NCI-H748 treated with DMSO at 0.1 percent for 48 hours (cell line): ENCODE measurements at places on chromosomes 5 and 9.

DNA sequence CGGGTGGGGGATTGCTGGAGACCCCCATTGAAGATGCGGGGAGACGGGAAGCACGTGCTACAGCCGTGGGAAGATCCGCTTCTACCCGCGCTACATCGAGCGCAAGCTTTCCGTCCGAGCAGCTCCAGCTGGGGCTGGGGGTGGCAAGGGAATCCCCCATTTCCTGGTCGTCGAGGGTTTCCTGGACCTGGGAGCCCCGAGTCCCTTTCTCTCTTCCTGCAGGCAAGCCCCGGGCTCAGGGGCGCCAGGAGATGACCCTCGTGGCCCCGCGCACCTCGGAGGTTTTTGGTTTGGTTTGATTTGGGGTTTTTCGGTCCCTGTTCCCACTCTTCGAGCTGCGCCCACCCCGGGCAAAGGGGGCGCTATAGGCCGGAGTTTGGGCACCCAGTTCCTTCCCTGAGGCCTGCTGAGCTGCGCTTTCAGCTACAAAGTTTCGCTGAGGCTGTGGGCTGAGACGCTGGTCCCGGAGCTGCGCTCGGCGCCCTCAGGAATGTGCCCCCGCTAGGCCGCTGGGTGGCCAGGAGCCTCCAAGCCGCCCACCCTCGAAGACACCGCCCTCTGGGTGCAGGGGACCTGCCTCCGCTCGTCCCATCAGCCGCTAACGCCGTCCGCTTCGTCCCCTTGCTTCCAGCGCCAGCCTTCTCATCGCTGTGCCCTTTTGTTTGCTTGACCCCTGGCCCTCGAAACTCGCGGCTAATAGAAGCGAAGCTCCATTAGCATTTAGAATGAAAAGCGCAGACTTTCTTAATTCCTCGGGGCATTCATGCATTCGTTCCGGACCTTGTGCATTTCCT, 2.9 kb downstream of the NR4A3 start:
- DNase-seq = peak; percentile 14

- DNase-seq = no peak
Observed at GRCh38 chr9:113409481-113409880, 994 bp downstream of the POLE3 start.

GRCh38 chr5:178120607-178121357, 7.5 kb downstream of the N4BP3 start:
- no peak for DNase-seq

DNA sequence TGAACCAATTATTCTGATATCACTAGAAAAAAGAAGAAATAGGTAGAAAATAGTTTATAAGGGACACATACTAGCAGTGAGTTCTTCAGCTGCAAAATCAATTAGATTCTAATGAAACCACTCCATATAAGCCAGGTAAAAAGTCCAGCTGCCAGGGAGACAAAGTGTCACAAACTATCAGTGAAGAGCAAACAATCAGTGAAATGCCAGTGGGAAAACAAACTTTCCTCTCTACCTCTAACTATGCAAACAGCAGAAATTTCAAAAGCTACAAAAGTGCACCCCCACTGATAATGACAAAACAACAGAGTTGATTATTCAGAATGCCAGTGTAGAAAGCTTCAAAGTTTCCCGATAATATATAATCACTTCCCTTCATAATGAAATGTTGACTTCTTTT, 637.2 kb upstream of the ITGA1 start:
- peak; percentile 95 for DNase-seq

GRCh38 chr5:103755974-103756373, 193.4 kb upstream of the NUDT12 start:
- no peak for DNase-seq

GRCh38 chr9:133664173-133665050, 28.2 kb downstream of the DBH start:
- no peak for DNase-seq

DNA sequence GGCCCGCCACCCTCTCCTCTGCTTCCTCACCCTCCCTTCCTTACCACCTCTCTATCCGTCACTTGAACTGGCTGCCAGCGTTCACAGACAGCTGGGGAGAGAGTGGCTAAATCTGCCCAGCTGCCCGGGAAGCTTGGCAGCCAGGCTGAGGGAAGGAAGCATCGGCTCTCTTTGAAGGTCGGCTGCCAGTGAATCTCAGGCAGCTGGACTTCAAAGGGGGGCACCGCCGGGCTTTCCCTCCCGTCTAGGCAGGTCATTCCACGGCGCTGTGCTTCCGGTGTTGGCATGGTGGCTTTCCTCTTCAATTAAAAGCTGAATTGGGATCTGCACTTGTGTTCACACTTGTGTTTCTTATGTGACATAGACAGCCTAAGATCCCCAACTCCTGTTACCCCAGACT, 174.0 kb downstream of the GDNF start:
- no peak for DNase-seq

DNA sequence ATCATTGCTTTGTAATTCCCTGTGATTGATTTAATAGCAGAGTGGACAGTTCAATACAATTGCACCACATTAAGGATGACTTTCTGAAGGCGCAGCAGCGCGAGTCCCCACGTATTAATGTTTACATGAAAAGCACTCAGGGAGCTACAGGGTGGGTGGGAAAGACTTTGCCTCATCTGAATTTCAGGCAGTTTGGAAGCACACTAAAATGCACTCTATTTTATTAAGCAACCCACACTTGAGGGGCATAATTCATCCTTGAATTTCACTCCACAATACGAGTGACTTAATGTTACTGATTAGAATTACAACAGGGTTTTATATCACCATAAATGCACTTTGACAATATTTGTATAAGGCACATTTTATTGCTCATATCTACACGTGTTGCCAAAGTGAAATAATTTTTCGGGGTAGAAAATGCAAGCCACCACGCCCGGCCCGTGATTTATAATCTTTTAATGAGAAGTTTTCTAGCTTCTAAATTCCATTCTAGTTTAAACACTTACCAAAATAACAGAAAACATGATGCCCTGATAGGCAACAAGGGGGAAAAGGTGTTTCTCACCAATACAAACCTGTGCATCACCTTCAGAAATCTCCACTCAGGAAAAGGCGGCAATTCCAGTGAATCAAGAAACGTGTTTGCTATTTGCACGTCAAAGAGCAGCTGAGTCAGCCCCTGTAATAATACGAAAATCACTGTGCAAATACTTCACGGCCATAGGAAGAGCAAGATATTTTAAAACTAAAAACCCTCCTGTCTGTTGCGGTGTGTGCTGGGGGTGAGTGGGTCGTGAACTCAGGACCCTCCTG, 40.5 kb downstream of the IRX4 start:
- DNase-seq = peak; percentile 84

DNA sequence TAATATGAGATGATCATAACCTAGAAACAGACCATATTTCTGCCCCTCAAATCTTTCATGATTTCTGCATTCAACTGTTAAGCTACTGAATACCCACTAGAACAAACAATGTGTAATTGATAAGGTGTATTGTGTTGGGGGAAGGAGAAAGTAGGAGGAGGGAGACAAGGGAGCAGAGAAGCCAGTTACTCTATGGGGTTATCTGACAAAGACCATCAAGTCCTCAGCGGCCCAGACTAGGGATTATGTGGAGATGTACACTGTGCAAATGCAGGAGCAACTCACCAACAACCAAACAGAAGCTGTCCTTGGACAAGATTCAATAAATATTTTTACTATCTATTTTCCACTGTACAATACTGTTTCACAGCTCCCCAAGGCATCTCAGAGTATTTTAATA, 2.7 kb downstream of the NRG2 start:
- no peak for DNase-seq

DNA sequence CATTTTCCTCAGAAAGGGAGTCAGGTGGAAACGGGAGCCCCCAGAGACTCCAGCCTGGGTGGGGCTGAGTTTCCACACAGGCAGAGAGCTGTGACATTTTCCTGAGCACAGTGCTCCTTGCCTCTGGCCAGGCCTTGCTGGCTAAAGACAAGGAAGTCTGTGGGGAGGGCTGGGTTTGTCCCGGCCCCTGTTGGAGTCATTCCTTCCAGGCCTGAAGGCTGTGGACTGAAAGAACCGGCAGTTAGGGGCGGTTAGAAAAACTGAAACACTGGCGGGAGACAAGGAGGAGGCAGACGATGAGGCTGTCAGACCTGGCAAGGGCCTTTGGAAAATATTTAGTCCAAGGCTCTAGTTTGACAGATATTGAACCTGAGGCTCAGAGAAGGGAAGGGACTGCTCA, 29.9 kb downstream of the COL15A1 start:
- DNase-seq = no peak

GRCh38 chr5:35325836-35326235, 95.5 kb upstream of the PRLR start:
- DNase-seq = no peak

DNA sequence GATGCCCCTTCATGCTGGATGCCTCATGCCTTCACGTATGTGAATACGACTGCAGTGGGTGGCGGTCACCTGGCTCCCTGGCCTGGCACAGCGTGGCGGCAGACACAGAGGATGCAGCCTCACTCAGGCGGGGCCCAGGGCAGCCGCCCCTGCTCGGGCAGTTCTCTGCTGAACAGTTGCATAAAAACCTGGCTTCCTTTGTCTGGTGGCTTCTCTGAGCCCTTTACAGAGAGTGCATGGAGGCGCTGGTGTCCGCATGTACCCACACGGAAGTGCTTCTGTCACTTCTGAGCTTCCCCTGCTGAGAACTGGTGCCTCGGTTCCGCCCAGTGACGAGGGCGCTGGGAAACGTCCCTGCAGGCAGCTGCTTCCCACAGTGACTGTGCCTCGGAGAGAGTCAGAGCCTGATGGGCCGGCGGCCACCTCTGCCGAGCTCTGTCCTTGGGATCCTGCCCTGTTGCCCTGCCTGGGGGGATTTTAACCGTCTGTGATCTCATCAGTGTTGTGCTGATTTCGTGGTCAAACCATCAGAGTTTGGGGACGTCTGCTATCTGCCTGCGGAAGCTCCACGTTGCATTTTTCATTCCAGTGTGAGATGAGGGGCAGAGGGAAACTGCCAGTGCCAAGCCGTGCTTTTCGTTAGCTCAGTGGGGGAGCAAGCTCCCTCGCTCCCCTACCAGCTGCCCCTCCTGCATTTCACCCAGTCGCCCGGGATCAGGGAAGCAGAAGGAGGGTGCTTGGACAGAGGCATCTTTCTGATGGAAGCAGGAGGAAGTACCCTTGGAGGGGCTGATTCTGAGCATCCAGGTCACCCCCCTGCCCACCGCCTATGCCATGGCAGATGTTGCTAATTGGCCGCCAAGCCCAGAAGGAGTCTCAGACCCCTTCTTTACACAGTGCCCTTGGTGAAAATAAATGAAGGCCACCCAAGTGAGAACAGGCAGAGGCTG, 153.0 kb upstream of the COL5A1 start:
- DNase-seq = no peak

GRCh38 chr5:1019001-1019905, 10.7 kb downstream of the NKD2 start:
- DNase-seq = no peak

DNA sequence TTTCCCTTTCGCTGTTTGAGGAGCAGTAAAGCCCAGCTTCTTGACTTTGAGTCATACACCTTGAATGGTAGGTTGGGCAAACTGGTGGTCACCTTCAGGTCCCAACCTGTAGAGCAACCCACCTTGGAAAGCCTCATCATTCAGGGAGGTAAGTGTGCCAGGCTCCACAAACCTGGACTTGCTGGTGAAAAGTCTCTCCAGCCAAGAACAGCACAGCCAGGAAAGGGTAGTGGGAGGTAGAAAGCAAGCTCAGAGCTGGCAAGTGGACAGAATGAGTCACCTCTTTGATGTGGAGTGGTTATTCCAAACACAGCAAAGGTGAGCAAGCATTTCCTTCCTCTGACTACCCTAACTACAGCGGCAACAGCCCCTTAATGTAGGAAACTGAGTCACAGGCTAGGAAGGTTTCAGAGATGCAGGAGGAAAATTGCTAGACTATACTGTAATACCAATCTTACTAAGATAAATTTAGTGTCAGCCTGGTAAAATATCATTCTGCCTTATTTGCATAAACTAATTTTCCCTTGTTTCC, 117.5 kb upstream of the MTAP start:
- DNase-seq = no peak

- peak; percentile 86 for DNase-seq
Observed at GRCh38 chr5:106094204-106094607, 1576.5 kb downstream of the EFNA5 start.

DNA sequence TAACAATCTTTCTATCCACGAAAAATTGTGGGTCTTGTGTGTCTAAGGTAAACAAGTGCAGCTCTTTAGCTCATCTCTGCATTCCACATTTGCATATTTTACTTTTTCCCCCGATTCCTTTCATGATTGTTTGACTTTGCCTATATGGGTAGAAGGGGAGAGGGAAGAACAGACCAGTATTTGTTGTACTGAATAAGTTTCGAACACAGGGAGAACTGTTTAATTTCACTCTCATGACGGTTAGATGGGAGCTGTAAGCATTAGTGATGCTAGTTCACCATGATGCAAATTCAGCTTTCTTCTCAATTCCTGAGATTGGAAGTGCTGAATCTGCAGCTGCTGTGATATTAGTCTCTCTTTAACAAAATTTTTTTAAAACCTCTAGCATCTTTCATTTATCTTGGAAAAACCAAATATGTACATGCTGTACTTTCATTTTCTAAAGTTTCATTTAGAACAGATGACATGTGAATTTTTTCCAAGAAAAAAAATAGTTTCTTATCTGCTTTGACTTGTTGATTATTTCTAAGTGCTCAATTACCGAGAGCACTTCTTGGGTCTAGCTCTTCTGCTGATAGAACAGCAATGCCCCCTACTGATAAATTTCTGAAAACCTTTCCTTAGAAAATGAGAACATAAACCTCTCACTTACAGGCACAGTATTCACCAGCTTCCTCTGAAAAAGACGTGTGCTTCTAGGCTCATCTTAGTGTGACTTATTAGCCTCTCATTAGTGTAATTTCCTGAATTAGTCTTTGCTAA, 149.5 kb downstream of the BAAT start:
- DNase-seq = peak; percentile 35

DNA sequence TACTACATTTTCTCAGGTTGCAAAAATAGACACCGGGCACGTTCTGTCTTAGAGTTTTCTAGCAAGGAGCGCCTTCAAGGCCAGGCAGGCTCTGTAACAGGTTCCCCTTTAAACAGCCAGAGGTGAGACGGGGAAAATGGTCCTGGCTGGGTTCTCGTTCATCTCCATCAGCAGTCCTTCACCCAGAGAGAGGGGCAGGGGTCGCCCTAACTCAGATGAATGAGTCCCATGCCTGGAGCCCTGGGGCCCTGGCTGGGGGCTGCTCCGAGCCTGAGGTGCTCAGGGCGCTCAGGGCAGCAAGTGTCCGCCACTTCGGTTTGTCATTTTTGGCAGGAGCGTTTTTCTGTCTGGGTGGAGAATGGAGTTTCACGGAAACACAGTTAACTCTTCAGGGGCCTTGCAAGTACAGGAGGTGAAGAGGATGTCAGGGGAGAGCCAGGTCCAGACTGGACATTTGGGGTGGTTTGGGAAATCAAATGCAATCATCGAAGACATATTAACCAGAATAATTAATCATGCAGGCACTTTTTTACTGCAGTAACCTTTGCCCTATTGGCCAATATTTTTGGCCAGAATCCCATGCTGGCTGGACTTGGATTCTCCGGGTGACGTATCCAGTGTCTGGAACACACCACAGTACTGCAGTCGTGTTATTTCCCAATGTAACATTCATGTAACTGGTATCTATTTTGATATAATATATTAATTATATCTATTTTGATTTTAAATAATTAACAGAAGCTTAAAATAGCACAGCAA, 2.9 kb downstream of the NTNG2 start:
- no peak for DNase-seq
